BE2C (cell line): ENCODE measurements at places on chromosomes 7 and 10.

DNA sequence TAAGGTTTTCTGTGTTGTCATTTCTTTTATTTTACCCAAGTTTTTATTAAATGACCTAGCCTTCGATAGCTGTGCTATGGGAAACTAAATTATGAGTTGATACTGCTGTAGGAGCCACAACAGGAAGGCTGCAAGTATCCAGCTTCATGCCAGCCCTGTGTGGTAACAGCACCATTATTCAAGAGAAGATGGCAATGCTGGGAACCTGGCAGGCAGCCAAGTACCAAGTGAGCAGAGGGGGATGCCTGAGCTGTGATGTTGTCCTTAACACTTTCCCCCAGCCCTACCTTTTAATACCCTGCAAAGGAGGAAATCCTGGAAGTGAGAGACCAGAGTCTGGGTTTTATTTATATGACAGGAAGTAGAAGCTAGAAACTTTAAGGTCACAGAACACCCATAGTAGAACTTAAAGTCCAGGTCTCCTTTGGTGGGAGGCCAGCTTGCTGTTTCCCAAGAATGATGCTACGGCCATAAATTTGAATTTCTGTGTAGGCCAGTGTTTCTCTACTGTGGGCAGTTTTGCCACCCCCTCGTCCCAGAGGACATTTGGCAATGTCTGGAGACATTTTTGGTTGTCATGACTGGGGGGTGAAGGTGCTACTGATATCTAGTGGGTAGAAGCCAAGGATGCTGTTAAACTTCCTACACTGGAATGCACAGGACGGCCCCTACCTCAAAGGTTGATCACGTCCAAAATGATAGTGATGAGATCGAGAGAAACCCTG lies 9.2 kb upstream of the ATXN7L1 start:
- peak; percentile 62 for DNase-seq

- DNase-seq: no peak
Observed at GRCh38 chr10:93139059-93139655, 65.5 kb downstream of the CYP26A1 start.

DNA sequence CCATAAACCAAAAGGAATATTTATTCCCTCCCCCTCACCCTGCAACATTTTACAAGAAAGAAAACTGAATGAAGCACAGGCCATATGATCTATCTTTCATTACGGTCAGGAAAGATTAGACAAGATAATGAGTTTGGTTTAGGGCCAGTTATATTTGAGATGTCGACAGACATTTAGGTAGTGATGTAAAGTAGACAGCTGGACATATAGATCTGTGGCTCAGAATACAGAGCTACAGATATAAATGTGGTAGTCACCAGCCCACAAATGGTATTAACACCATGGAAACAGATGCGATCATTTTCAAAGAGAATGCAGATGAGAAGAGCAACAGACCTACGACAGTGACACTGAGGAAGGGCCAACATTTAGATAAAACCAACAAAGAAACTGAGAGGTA lies 142.5 kb downstream of the SRPK2 start:
- no peak for DNase-seq

DNA sequence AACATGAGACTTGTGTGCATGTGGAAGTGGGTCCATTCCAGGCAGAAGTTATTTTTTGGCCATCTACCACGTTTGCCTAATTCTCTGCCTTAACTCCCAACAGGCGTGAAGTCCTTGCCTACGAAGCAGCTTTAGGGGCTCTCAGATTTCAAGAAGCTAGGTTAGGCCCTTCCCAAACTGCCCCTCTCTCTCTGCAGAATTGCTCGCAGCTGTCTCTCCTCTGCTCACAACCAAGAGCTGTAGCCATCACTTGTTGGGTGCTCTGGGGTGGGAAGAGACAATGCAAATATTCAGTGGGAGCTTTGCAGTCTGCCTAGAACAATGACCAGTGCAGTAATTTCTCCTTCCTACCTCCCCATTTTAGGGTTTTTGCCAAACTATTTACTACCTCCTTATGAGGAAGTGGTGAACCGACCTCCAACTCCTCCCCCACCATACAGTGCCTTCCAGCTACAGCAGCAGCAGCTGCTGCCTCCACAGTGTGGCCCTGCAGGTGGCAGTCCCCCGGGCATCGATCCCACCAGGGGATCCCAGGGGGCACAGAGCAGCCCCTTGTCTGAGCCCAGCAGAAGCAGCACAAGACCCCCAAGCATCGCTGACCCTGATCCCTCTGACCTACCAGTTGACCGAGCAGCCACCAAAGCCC lies 24.9 kb downstream of the CYP17A1 start:
- DNase-seq: no peak

GRCh38 chr7:16532272-16532671 lies 5.6 kb downstream of the LRRC72 start:
- DNase-seq: no peak

DNA sequence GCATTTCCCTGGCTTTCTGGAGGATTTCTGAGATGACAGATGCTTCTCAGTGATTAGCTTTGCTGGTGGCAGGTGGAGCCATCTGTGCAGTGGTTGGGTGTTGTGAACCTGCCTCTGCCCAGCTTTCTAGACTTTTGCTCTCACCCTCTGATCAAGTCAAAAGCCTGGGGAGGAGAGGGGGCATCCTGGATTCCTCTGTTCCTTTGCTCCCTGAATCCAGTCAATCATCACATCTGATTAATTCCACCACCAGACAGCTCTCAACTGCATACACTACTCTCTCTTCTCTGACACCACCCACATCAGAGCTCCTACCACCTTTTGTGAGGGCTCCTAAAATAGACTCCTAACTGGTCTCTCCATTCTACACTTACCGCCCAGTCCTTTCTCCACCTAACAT lies 283.5 kb downstream of the WDR11 start:
- no peak for DNase-seq

- DNase-seq: no peak
Observed at GRCh38 chr10:124381011-124381611, 37.6 kb downstream of the OAT start.

GRCh38 chr10:17452060-17452841 lies 2.1 kb downstream of the ST8SIA6 start:
- no peak for DNase-seq

DNA sequence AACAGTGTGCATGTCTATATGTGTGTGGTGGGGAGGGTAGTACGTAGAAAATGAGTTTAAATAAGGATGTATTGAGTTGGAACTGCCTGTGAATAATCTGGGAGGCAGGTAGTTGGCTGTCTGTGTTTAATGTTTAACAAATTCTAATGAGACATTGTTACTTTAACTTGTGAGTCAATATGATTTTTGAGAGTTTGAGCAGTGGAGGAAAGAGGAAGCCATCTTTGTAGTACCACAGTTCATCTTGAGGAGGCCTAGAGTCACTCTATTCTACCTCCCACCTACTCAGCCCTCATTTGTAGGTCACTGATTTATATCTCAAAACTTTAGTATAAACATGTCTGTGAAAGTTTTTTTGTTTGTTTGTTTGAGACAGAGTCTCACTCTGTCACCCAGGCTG lies 129.9 kb upstream of the ITGB1 start:
- DNase-seq: no peak

DNA sequence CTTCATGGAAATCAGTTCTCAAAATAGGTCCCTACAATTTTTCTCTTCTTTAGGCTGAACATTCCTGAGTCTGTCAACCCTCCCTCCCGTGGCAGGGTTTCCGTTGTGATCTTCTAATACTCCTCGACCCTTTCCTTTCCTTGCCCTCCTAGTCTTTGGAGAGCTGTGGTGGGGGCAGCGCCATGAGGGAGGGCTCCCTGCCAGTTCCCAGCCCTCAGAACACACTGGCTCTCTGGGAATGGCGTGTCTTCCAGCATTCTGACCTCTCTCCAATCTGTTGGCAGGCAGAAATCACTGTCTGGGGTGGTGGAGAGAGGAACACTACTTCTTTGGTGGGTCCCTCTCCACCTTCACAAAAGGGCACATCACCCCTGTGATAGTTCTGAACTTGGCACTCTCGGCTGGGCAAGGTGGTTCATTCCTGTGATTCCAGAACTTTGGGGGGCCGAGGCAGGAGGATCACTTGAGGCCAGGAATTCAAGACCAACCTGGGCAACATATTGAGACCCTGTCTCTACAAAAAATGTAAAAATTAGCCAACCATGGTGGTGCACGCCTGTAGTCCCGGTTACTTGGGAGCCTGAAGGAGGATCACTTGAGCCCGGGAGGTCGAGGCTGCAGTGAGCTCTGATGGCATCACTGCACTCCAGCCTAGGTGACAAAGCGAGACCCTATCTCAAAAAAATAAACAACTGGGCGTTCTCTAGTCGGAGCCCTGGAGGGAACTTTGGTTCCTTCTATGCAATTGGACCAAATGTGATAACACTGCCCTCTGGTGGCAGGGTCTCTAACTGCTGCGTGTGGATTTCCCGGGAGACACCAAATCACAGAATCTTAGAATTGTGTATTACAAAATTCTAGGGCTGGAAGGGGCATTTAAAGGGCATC lies 13.1 kb upstream of the ARPC1A start:
- peak; percentile 71 for DNase-seq

GRCh38 chr7:30997316-30997715 lies 33.6 kb downstream of the GHRHR start:
- DNase-seq: no peak

- DNase-seq: no peak
Observed at GRCh38 chr7:135879233-135879632, 97.9 kb downstream of the MTPN start.

DNA sequence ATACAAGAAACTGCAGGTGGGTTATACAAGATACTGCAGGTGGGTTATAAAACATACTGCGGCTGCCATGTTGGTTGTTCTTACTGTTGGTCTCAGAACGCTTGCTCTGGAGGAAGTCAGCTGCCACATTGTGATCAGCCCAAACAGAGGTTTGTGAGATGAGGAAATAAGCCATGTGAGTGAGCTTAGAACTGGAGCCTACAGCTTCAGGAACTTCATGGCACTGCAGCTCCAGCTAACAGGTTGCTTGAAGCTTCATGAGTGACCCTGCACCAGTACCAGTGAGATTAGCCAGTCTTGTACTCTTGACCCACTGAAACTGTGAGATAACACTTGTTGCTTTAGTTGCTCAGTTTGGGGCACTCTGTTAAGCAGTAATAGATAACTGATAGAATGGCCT lies 74.5 kb upstream of the PRKCQ start:
- DNase-seq: no peak

DNA sequence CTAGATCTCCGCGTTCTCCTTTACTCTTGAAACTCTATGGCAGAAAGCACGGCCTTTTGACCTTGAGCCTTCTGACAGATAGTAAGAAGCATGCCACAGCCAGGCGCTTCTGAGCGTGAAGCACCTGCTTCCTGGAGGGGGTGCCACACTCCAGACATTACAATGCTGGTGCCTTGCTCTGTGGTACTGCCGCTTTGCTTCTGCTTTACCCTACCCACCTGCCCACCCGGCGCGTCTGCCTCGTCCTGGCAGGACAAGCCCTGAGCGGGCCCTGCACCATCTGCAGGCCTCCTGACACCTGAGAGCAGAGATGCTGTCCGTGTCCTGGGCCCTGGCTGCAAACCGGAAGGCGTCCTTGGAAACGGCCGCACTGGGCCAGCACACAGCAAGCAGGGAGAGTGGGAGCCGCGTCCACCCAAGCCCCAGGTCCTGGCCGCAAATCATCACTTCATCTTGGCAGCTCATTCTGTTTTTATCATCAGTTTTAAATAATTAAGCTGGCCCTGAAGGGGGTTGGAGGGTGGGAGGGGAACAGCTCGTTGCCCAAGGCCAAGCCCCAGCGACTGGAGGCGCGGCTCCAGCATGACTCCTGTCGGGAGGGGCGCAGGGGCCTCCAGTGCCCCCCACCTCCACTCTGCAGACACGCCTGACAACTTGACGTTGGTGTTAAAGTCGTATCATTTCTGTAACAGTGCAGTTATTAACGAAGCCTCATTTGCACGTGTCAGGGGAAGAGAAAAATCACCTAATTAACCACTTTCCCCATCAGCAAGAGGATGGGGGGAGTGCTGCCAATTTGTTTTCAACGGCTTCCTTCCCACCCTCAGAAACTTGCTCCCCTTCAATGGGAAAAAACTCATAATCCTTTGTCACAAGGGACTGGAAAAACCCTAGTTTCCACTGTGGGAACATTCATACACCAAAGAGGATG lies 132.2 kb downstream of the MAD1L1 start:
- peak; percentile 60 for DNase-seq

- no peak for DNase-seq
Observed at GRCh38 chr10:106185951-106186350, 978.6 kb downstream of the SORCS1 start.

- DNase-seq: peak; percentile 10
Observed at GRCh38 chr7:87210506-87210905, 9.0 kb downstream of the TMEM243 start.

DNA sequence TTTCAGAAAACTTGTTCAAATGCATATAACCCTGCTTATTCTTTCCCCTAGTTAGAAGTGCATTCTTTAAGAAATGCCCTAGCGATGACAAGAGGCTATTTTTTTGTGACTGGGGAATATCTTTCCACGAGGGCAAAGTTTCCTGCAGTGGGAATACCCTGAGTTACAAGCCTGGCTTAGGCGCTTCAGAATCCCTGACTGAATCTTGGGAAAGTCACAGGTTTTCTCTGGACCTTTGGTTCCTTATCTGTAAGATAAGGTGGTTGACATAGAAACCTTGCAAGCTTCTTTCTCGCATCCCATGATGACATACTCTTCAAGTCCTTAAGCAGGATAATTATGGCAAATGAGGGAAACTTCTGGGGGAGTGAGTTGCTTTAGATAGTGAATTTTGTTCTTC lies 80.5 kb upstream of the FZD8 start:
- DNase-seq: no peak

GRCh38 chr10:4069491-4069890 lies 284.5 kb upstream of the KLF6 start:
- DNase-seq: no peak

GRCh38 chr7:114648117-114648516 lies 233.5 kb downstream of the FOXP2 start:
- DNase-seq: no peak

DNA sequence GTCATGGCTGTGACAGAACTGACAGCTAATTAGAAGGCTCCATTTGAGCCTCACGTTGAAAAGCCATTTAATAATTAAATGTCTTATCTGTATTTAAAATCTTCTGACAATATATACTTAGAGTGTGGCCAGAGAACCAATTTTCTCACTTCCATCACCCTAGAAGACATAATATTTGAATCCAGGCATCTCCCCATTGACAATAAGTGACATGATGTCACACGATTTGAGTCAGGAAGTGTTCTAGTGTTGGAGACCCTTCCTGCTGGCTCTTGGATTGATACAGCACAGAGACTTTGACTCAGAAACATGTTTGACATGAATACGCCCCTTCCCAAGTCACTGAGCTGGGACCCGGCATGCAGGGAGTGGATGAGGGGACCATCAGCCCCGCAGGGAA lies 85.9 kb downstream of the SLIT1 start:
- no peak for DNase-seq

DNA sequence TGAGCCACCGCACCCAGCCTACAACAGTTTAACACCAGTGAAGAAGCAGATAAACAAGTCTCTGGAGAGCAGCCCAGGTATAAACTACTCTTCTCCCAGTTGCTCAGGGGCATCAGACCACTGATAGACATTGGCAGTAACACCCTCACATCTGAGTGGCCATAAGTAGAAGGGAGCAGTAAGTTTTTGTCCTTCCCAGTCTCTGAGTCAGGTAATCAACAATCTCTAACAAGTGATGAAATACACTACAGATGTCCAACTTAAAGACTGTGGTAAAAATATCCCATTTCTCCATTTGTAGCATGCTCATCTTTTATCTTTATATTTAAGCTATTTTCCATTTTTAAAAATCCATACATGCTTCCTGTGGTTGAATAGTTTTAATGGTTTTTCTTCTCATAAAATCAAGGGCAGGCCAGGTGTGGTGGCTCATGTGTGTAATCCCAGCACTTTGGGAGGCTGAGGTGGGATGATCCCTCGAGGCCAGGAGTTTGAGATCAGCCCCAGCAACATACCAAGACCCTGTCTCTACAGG lies 78.6 kb downstream of the GSAP start:
- DNase-seq: no peak
